ENCODE measurements at places on chromosomes 7 and 10. TPM values are rescaled to one million over a fixed set of nuclear protein-coding genes. Genes with fewer than 3 reads are reported as not detected.

The POMZP3 gene
- 6.9 TPM for total RNA-seq

The BMS1 gene
- 39.3 TPM for total RNA-seq

GRCh38 chr7:49158321-49158720, 234.0 kb downstream of the CDC14C start:
- DNase-seq, result no peak

- DNase-seq, result no peak
These were observed 19.8 kb downstream of the CNTNAP2 start for GRCh38 chr7:146136357-146136875.

The IFIT1B gene
- not detected for total RNA-seq

DNA sequence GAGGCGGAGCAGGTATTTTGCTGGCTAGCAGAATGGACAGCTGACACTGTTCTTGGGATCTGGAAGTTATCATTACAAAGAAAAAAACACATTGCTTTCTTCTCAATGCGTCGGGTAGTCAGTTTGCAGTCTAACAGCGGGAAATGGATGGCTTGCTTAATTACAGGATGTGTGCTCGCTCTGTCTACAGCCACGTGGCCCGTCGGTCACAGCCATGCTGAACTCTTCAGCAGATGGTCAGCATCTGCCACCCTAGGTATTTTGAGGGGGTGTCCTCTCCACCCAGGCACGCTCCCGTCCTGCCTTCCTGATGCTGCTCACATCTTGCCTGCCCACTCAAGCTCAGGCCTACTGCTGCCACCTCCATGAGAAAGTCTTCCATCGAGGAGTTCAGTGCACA, 20.4 kb upstream of the INMT start:
- no peak for DNase-seq

Measured in activated CD4-positive, alpha-beta T cell treated with anti-CD3 and anti-CD28 coated beads, Interleukin-2, amount 10 ng/mL, durations not matched to agents 24 days and 14 days (primary cell).